ENCODE measurements at places on chromosomes 16 and 17.

DNA sequence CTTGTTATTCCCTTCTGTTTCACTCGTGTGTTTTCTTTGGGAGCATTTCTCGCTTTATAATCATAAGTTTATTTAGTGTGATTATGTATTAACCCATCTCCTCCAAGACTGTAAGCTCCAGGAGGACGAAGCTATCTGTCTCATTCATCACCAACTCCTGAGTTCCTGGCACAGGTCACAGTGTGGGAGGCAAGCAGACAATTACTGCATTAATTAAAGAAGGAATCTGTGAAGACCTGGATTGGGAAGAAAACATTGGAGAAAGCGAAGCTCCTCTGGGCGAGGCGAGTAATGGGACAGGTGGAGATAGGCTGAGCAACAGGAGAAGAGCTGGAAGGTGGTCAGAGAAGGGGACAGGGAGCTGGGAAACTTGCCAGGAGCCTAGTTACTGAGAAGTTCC is 7.8 kb upstream of the CAMKK1 start:
- no peak overlapping the region for H3K4me3 ChIP-seq
- H3K27ac ChIP-seq, result no peak overlapping the region
- no peak for DNase-seq
- H3K27me3 ChIP-seq, result no peaks in the 10 kb centered on the region
- H3K4me1 ChIP-seq, result peaks cover 15% of the 10 kb centered on the region

- no peaks in the 10 kb centered on the region for H3K27me3 ChIP-seq
- H3K4me1 ChIP-seq, result no peaks in the 10 kb centered on the region
These were observed 43.6 kb upstream of the USP7 start for GRCh38 chr16:9007177-9007794.

DNA sequence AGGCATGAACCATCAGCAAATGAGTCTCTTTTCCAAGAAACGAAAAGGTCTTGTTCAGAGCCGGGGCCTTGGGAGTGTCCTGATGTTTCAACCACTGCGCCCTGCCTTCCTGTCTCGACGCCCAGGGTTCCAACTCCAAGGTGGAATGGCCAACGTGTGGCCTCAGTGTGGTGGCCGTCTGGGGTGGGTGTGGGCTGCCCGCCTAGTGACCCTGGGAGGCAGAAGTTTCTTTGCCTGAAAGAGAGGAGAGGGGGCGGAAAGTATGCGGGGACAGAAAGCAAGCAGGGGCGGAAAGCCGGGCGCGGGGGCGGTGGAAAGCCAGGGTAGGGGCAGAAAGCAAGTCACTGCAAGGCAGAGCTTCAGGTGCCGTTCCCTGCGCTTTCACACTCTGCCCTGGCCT is 4.1 kb downstream of the MSRB1 start:
- H3K4me3 ChIP-seq, result no peak overlapping the region
- no peaks in the 10 kb centered on the region for H3K36me3 ChIP-seq
- no peak overlapping the region for H3K27ac ChIP-seq
- peaks cover 11% of the 10 kb centered on the region for H3K4me1 ChIP-seq
- no peak for DNase-seq

DNA sequence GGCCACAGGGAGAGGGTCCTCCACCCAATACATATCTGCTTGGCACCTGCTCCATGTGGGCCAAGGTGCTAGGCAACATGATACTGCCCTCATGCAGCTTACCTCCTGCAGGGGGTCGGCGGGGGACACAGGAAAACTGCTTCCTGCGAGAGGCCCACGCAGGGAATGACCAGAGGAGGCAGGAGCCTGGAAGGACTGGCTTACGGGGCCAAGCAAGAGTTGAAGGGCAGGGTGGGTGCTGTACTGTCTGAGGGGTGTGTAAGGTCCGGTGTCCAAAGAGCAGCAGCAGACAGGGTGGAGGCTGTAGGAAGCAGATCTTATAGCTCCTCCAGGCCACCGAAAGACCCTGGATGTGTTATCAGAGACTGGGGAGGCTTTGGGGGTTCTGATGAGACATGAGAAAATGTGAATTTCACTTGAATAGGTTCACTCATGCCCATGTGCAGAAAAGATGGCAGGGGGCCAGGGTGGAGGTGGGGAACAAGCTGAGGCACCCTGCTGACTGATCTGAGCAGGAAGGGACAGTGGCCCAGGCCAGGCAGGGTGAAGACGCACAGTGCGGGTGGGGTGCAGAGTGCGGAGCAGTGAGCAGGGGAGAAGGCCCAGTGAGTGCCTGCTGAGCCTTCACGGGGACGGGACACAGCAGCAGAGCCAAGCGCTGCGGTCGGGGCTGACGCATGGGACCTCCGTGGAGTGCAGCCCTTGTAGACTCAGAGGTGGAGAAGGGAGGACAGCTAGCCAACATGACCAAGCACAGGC is 8.3 kb downstream of the FLCN start:
- peaks cover under 1% of the 10 kb centered on the region for H3K4me1 ChIP-seq
- DNase-seq, result peak; percentile 50
- peaks cover 87% of the 10 kb centered on the region for H3K36me3 ChIP-seq
- no peak overlapping the region for H3K4me3 ChIP-seq

DNA sequence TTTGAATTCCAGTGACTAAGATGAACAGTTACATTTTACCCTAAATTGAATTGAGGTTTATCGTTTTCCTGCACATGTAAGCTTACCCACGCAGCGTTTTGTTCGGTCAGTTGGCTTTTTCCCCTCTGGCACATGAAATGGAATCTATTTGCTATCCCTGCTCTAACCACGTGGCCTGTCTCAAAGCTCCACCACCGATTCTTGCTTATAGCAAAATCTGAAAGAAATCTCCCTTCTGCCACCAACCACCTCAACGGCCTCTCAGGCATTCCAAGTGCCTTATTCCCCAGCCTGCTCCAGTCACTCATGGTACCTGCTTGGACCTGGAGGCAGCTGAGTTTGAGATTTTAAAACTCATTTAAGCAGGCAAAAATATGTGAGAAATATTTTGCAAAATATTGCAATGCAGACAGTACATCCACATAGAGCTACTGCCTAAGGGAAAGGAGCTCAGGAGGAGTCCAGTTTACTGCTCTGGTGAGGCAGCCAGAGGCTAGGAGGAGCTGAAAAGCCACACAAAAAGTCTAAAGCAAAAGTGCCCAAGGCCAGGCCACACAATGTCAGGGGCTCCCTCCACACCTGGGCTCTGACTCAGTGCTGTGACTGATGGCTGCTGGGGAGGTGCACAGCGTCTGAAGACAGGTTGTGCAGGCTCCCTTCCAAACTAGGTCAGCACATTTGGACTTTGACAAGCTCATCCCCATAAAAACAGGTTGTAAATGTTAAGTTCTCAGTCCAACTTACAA is 26.4 kb downstream of the ARHGAP17 start:
- peaks cover 58% of the 10 kb centered on the region for H3K4me1 ChIP-seq
- no peak overlapping the region for H3K4me3 ChIP-seq
- peak overlapping the region; percentile 86 for H3K27ac ChIP-seq
- H3K36me3 ChIP-seq, result no peaks in the 10 kb centered on the region

DNA sequence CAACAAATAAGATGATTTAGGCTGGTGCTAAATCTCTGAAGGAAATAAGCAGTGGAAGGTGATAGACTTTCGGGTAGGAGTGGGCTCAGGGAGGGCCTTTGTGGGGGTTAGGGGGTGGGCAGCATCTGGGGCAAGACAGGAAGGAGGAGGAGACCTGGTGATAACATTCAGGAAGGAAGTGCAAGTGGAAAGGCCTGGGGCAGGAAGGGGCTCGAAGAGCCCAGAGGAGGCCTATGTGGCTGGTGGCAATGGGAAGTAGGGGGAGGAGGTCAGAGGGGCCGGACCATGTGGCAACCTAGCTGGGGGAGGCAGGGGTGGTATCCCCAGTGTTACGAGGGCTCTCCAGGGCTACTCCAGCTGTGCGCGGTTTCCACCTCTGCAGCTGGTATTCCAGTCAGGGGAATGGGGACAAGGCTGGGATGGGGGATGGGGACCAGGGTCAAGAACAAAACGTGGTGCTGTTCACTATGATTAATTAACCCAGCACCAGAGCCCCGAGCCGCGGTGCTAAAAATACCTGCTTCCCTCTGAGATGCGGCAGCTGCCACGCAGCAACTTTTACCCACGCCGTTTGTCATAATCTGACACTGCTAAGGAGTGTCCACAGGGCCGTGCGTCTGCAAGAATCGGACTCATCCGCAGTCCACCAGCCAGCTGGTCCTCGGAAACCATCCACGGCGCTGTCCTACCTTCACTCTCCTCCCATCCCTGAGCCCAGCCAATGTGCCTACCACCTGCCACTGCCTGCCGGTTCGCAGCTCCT is 5.2 kb upstream of the CCDC182 start:
- no peak overlapping the region for H3K4me3 ChIP-seq
- no peak for DNase-seq
- H3K27me3 ChIP-seq, result no peaks in the 10 kb centered on the region
- H3K36me3 ChIP-seq, result no peaks in the 10 kb centered on the region
- no peak overlapping the region for H3K27ac ChIP-seq

DNA sequence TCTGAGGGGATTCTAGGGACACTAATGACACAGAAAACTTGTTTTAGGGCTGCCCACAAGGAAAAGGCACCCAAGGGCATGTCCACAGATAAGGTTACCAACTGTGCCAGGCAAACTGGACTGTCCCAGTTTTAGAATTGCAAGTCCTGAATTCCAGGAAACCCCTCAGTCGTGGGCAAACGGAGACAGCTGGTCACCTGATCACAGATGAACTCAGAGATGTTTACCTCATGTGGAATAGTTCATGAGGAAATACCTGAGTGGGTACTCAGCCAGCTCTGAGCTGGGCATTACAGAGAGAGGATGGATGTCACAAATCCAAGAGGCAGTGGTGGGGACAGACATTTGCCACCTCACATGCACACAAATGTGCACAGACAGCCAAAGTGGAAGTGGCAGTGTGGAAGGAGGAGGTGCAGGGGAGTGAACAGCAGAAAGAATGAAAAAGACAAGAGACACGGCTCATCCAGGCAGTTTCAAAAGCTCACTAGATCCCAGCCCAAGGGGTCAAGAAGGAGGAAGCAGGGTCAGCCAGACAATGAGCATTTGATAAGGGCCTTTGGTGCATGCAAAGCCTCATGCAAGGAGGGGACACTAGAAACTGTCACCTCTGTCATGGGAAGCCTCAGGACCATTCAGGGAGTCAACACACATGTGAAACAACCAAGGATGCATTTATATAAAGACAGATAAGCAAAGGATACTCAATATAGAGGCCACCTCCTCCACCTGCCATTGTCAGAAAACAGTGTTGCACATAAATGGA is 24.8 kb downstream of the TTLL6 start:
- H3K4me3 ChIP-seq, result no peak overlapping the region
- no peak overlapping the region for H3K27ac ChIP-seq
- H3K4me1 ChIP-seq, result no peaks in the 10 kb centered on the region
- no peaks in the 10 kb centered on the region for H3K36me3 ChIP-seq

- H3K27me3 ChIP-seq, result no peaks in the 10 kb centered on the region
- no peak overlapping the region for H3K27ac ChIP-seq
- H3K4me1 ChIP-seq, result no peaks in the 10 kb centered on the region
- H3K36me3 ChIP-seq, result no peaks in the 10 kb centered on the region
- no peak for DNase-seq
These were observed 1349.4 kb downstream of the CDH8 start for GRCh38 chr16:60686824-60687223.

GRCh38 chr17:72797142-72797541 is 295.3 kb downstream of the SLC39A11 start:
- H3K4me3 ChIP-seq, result no peak overlapping the region
- H3K27me3 ChIP-seq, result no peaks in the 10 kb centered on the region
- H3K27ac ChIP-seq, result no peak overlapping the region

- H3K4me3 ChIP-seq, result no peak overlapping the region
- H3K27me3 ChIP-seq, result no peaks in the 10 kb centered on the region
- DNase-seq, result peak; percentile 68
- H3K27ac ChIP-seq, result peak overlapping the region; percentile 76
- H3K4me1 ChIP-seq, result peaks cover 34% of the 10 kb centered on the region
These were observed 35.4 kb downstream of the GINS2 start for GRCh38 chr16:85653290-85653891.

DNA sequence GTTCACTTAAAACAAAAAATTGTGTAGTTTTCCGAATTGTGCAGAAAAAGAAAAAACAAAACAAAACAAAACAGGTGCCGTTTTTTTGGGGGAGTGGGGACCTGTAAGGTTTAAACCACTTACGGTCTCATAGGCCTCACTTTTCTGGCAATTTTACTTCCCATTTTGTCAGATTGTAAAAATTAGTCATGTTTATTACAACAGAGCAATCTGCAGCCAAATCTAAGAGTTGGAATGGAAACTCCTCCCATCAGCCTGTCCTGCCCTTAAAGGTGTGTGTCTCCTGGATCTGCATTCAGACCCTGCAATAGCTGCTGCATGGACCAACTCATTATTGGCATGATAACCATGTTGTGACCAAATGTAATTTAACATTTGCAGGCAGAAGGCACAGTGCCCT is 8.2 kb upstream of the SALL1 start:
- no peaks in the 10 kb centered on the region for H3K4me1 ChIP-seq
- no peak for DNase-seq
- no peak overlapping the region for H3K4me3 ChIP-seq
- H3K36me3 ChIP-seq, result no peaks in the 10 kb centered on the region
- H3K27ac ChIP-seq, result no peak overlapping the region

DNA sequence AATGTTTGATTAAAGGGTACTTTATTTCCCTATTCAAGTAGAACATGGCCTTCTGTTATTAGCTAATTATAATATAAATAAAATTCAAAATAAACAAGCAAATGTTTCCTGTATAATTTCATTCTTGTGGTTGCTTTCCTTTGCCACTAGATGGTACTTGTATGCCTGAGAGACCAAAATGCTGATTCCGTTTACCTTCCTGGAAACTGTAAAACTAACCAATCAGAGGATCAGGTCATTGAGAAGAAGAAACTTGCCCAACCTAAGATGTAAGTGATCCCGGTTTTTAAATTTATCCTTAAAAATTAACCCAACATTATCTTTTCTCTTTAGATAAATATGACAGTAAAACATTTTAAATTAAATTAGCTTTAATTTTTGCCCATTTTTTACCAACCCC is 8.1 kb upstream of the ABCA5 start:
- no peaks in the 10 kb centered on the region for H3K27me3 ChIP-seq
- no peaks in the 10 kb centered on the region for H3K36me3 ChIP-seq
- H3K4me3 ChIP-seq, result no peak overlapping the region
- H3K27ac ChIP-seq, result no peak overlapping the region

GRCh38 chr16:76511203-76511602 is 234.0 kb downstream of the CNTNAP4 start:
- no peak overlapping the region for H3K27ac ChIP-seq
- H3K4me1 ChIP-seq, result no peaks in the 10 kb centered on the region
- no peak overlapping the region for H3K4me3 ChIP-seq
- no peaks in the 10 kb centered on the region for H3K27me3 ChIP-seq

- H3K27me3 ChIP-seq, result no peaks in the 10 kb centered on the region
- no peaks in the 10 kb centered on the region for H3K36me3 ChIP-seq
- DNase-seq, result no peak
- no peak overlapping the region for H3K27ac ChIP-seq
- no peak overlapping the region for H3K4me3 ChIP-seq
These were observed 31.3 kb downstream of the MPHOSPH6 start for GRCh38 chr16:82138478-82139285.

DNA sequence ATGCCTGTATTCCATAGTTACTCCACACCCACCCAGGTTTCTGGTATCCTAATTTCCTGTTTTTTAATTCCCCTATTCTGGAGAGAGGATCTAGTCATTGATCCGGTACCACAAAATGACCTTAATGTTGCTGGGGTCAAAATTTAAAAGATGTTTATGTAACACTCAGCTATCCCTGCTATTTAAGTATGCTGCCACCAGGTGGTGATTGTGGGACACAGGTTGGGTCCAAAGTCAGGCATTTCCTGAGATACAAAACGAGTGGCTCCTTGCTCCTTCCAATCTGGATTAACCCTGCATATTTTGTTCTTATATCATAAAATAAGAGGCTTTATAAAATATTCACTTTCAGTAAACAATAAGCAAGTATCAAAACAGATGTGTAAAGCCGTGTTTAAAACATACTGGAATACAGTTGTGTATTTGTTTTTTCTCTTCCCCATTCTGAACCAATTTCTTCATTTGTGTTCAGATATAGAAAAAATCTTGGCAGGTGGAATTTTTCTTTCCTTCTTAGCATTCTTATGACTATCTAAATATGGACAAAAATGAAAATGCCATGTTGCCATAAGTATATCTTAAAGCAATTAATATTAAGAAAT is 16.3 kb downstream of the HS3ST4 start:
- H3K27me3 ChIP-seq, result peaks cover 13% of the 10 kb centered on the region
- H3K27ac ChIP-seq, result no peak overlapping the region
- no peaks in the 10 kb centered on the region for H3K4me1 ChIP-seq

Measured in adrenal gland (tissue), 19 donors.